ENCODE measurements at places on chromosomes 7 and 10. TPM values are rescaled to one million over a fixed set of nuclear protein-coding genes. Genes with fewer than 3 reads are reported as not detected.

The AGMO gene
- total RNA-seq: not detected

The CYP2C19 gene
- not detected for total RNA-seq

The BMPER gene
- total RNA-seq: 0.08 TPM

DNA sequence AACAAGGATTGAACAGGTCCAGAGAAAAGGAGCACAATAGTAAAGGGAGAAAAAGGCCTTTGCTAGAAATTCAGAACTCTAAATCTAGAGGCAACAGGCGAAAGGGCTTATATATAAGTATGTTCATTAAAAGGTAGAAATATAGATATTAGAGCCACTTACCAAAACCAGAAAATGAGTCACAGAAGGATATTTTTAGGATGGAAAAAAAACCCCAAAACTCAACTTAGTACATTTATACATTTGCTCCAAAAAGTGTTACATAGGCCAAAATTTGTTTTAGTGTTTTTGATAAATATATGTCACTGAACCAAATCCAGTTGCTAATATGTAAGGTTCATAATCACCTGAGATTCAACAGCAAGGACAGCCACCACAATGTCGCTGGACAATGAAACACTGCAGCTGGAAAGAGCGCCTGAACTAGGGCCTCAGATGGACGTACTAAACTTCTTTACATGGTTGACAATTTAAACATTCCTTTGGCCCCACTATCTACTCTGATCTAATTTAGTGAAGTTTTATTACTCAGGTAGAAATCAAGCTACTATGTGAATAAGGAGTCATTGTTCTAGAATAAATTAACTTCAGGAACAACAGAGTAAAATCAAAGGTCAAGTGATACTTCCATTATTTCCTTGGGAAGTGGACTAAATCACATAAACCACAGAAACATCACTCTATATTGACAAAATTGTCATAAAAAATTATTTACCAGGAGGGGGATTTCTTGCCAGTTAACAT, 10.9 kb downstream of the FAM3C start:
- no peak for DNase-seq

The HKDC1 gene
- total RNA-seq: 0.23 TPM

- DNase-seq: no peak
These were observed 135.2 kb upstream of the PODXL start for GRCh38 chr7:131691454-131692130.

- no peak for DNase-seq
These were observed 132.3 kb downstream of the HGF start for GRCh38 chr7:81637534-81637933.

GRCh38 chr10:60281792-60282353, 107.8 kb downstream of the ANK3 start:
- no peak for DNase-seq

DNA sequence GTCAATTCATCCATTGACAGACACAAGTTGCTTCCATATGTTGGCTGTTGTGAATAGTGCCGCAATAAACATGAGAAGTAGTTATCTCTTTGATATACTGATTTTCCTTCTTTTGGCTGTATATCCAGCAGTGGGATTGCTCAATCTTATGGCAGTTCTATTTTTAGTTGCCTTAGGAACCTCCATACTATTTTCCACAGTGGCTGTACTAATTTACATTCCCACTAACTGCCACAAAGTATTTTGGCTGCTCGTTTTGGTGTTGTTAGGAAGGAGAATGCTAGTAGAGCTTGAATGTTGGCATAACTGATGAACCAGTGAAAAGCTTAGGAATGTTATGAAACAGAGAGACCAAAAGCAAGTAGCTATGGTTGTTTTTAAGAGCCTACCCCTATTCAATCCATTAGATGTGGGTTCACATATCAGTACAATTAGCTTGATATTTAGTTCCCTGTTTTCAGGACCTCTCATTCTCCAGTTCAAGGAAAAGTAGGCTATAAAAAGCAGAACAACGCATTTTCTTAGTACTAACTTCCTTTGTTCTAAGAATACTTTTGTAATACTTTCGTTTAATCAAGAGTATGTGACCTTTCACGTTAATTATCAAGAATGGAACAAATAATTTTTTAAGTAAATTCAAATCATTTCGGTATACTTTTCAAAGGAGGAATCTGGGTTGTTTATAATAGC, 100.3 kb downstream of the FAS start:
- DNase-seq: no peak

- DNase-seq: peak; percentile 2
These were observed 13.5 kb downstream of the ATP6V0E2 start for GRCh38 chr7:149887311-149887710.

DNA sequence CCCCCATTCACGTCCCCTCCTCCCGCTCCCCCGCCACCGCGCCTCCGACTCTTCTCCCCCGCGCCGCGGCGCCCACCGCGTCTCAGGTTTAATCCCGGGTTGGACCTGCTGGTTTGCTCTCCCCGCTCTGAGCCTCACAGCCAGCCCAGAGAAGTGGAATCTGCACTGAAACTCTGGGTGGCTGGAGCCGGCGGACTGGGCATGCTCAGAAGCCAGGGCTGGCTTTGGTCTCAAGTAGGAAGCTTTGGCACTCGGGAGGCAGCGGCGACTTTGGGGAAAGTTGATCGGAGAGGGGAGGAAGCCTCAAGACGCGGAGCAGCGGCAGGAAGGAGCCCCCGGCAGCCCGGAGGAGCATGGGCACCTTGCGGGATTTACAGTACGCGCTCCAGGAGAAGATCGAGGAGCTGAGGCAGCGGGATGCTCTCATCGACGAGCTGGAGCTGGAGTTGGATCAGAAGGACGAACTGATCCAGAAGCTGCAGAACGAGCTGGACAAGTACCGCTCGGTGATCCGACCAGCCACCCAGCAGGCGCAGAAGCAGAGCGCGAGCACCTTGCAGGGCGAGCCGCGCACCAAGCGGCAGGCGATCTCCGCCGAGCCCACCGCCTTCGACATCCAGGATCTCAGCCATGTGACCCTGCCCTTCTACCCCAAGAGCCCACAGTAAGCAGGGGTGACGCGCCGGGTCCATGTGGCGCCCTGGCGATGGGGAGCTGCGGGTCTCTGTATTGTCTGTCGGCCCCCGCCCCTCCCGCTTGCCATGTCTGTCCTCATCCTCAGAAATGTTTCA, at the start of gene PRKG1:
Gene PRKG1 (plus strand): TSS at position 250 of the 791 bp plus-strand sequence.
- DNase-seq: peak; percentile 63

The TMEM26 gene
- not detected for total RNA-seq
